ENCODE measurements at places on chromosomes 5 and 9.

GRCh38 chr5:156715287-156715686 lies 134.8 kb upstream of the PPP1R2B start:
- DNase-seq: no peak

GRCh38 chr5:81400375-81400774 lies 6.4 kb upstream of the ACOT12 start:
- DNase-seq: no peak

- no peak for DNase-seq
Observed at GRCh38 chr9:77024776-77025545, 5.5 kb downstream of the FOXB2 start.

DNA sequence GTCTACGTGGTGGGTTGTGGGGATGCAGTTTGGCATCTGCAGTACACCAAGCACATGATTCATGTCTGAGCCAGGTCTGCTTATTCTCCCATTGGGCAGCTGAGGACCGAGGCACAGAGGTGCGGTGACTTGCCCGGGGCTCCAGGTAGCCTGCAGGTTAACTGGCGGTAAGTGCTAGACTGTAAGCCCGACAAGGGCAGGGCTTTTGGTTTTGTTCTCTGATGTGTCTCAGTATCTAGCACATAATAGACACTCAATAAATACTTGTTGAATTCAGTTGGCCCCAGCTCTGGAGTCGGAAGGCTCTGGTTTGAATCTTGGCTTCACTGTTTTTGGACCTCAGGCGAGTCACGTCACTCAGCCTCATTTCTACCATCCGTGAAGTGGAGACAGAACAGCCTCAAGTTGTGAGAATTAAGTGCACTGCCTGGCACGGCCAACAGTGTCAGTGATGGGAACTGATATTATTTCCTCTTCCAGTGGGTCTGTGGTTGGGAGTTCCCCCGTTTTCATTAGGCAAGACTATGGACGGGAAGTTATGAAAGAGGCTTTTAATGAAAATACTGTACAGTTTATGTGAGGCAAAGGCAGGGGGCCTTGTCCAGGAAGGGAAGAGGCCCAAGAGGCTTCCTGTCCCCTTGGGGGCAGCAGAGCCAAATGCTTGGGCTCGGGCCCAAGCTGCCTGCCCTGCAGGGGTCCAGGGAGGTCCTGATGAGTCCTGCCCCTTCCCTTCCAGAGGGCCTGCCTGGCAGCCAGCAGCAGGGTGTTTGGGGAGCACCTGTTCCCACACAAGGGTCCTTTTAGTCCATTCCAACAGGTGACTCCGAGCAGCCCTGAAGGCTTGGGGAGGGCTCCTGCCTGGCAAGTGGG lies 3.3 kb downstream of the PRELID1 start:
- no peak for DNase-seq

DNA sequence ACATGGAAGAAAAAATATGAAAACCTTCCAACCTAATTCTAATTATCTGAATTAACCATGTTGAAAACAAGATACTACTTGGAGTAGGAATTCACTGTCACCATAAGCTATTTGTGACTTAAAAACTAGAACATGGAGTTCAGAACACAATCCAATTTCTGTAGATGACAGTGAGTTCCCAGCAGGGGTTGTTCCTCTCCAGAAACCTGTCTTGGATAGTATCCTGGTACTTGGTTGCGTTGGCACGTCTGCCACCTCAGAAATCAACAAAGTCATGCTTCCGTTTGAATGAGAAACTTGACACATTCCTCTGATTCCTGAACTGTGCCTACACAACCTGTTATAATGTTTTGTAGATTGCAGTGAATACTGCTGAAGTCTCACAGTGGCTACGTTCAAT lies 789.9 kb upstream of the DMAC1 start:
- DNase-seq: no peak

DNA sequence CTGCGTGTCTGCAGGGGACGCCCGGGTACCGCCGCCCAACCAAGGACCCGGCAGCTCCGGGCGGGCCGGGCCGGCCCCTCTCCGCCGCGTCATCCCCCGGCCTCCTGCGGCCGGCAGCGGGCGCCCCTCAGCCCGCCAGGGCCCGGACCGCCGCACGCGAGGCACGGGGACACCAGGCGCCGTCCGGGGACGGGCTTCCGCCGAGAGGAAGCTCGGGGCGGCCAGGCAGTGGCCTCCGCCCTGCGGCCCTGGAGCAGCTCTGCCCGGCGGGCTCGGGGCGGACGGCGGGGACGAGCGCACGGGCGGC lies 373 bp downstream of the FBXW5 start:
- peak; percentile 69 for DNase-seq

DNA sequence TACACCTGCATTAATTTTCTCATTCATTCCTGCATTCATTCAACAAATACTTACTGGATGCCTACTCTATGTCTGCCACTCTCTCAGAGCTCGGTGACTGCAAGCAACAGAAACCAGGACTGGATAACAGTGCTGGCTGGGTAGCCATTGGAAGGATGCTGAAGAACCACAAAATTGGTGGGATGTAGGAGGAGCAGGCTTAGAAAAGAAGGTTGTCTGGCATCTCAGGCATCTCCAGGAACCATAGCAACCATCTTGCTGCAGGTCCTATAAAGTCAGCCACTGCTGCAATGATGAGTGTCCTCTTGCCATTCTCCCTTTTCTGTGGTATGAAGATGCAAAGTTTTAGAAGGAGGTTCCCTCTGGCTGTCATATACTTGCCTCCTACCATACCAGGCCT lies 168.6 kb downstream of the FGF18 start:
- no peak for DNase-seq

DNA sequence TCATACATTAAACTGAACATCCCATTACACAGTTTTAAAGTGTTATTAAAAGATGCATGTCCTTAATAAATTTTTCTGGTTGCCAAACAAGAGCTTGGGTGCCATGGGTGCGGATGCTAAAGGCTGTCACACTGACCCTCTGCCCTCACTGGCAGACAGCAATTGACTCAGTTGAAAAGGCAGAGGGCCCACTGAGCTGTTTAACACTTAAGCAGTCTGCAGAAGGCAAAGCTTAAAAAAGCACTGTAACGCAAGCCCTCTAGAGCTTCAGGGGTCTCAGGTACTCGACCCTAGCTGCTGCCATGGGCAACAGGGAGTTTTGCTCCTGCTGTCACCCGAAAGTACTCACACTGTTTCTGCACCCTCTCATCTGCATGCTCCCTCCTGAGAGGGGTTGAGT lies 726.4 kb upstream of the TYRP1 start:
- no peak for DNase-seq

DNA sequence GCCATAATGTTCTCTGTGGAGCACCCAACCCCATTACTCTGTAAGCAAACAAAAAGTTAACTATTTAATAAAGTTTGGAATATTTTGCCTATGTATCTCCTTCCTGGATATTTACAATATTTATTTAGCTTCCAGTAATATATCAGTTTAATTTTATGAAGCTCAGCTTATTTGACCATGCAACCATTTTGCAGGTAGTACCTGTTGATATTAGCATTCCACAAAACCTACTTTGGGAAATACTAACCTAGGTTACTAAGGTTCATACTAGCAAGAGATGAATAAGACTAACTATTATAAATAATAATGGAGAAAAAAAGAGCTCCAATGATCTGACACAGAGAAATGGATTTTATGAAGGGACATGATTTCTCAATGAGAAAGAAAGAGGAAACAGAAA lies 506.4 kb downstream of the PDE4D start:
- no peak for DNase-seq

GRCh38 chr5:128132499-128132898 lies 48.9 kb downstream of the SLC12A2 start:
- no peak for DNase-seq

DNA sequence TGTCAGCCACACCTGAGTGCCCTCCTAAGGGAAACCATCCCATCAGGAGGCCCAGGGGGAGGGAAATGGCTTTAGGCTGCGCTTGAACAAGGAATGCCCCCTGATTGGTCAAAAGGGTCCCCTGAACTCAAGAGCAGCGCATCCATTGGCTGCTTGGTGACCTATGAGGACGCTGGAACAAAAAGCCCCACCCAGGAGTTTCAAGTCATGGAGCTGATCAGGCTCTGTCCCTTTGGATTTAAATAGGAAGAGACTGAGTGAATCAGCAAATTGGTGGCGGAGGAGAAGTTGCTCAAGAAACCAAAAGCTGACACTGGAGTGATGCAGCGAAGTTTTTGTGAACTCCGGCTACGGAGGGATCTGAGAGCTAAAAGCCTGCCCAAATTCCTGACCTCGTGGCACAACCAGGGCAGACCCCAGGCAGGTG lies 66.7 kb downstream of the SMIM23 start:
- no peak for DNase-seq

GRCh38 chr5:32017692-32018367 lies 156.3 kb downstream of the GOLPH3 start:
- no peak for DNase-seq

DNA sequence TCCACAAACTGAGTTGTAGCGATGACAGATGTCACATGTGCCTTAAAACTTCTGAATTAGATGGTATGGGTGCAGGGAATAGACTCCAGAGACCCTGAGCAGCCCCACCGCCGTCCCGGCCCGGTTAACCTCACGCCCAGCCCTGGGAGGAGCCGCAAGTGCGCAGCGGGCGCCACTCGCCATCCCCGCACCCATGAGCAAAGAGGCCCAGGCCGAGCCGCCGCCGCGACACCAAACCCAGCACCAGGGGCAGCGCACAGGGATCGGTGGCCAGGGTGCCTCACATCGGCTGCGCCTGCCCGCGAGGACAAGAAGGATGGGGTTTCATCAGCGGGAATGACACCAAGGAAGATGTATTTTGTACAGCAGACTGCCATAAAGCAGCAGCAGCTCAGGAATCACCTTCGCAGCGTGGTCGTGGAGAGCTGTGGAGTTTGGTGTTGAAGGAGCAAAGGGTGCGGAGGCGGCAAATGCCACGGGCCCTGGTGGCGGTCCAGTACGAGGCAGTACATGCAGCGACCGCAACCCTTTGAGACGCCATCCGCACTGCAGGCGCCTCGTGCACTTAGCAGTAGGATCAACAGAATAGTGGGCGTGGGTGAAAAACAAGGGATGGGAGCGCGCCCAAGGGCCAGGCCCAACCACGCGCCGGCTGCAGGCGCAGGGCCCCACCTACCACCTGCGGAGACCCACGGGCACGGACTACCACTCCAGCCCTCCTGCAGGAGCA lies 89.7 kb downstream of the ZNF366 start:
- no peak for DNase-seq

GRCh38 chr5:54634089-54634488 lies 116.5 kb downstream of the SNX18 start:
- no peak for DNase-seq

- no peak for DNase-seq
Observed at GRCh38 chr9:116101516-116101915, 52.1 kb upstream of the PAPPA start.

DNA sequence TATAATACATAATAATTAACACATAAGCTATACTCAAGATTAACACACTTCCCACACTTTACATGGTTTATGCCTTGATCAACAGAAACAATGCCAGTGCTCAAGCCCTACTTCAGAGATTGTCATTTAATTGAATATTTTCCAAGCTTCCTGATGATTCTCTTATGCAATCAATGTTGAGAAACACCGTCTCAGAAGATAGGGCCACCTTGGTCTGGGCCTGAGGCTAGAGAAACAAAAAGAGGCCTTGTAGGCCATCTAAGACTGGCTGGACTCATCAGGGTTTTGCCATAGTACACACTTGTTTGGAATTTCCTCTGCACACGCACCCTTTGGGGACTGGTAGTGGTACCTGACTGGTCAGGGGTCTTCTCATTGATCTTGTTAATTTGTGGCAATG lies 16.3 kb downstream of the C9orf152 start:
- DNase-seq: no peak

GRCh38 chr9:71814815-71815214 lies 46.5 kb upstream of the CEMIP2 start:
- DNase-seq: no peak

- no peak for DNase-seq
Observed at GRCh38 chr5:181221792-181222629, 1.1 kb upstream of the TRIM41 start.

GRCh38 chr9:132809677-132810271 lies 68.3 kb downstream of the AK8 start:
- DNase-seq: no peak

GRCh38 chr5:17872204-17872603 lies 237.9 kb downstream of the TAF11L14 start:
- no peak for DNase-seq

- DNase-seq: no peak
Observed at GRCh38 chr9:97445119-97445701, 33.3 kb downstream of the TDRD7 start.

DNA sequence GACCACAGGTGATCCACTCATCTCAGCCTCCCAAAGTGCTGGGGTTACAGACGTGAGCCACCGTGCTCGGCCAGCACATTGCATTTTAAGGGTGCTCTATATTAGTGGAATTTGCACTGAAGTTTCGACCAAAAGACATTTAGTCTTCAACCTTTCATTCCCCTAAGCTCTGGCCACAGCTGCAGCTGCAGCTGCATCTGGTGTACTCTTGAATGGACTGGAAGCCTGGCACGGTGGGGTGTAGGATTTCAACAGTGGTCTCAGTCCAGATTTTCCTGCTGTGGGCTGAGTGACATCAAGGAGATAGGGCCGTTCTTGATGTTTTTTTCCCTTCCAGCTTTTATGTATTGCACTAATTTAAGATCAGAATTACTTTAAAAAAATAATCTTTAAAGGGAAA lies 255.2 kb downstream of the PDZD2 start:
- DNase-seq: no peak

DNA sequence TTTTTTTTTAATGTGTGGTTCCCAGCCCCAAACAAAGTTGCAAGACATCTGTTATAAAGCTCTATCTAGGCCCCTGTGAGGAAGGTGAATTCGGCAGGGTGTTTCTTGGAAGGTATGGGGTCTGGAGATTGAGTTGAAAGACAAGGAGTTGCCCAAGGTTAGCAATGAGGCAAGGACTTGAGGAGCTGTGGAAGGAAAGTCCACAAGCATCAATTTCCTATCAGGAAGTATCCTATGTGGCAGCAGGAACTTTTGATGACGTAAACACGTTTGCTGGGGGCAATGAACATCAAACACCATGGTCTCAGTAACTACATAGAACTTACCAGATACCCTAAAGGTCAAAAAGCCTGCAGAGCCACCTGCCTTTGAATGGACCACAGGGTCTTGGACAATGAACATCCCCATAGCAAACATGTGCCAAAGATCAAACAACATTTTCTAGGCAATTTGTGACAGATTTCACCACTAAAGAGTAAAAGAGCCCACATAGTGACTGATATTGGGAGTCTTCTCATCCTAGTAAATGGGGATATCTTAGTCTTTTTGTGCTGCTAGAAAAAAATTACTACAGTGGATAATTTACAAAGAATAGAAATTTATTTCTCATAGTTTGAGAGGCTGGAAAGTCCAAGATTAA lies 145.1 kb downstream of the GCNT1 start:
- no peak for DNase-seq

DNA sequence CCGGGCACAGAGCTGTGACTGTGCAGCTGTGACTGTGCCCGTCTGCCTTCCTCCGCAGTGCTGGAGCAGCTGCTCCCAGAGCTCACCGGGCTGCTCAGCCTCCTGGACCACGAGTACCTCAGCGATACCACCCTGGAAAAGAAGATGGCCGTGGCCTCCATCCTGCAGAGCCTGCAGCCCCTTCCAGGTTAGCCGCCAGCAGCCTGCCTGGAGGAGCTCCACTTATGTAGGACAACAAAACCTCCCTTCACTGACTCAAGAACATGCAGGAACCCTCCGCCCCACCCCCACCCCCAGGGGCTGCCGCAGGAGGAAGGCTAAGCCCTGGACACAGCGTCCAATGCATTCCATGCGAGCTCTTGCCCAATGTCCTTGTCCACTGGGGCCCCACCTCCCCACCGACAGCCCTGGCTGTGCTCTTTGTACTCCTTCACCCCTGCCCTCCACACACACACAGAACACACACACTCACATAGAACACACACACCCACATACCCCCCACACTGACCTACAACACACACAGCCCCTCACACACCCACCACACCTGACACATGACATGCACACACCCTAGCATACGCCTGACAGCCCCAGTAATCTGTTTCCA lies 27.9 kb downstream of the AFAP1L1 start:
- no peak for DNase-seq
